T-helper 2 cell (primary cell): ENCODE measurements at places on chromosomes 2 and 18.

- DNase-seq, result no peak
These were observed 28.6 kb downstream of the CDH19 start for GRCh38 chr18:66575263-66575662.

DNA sequence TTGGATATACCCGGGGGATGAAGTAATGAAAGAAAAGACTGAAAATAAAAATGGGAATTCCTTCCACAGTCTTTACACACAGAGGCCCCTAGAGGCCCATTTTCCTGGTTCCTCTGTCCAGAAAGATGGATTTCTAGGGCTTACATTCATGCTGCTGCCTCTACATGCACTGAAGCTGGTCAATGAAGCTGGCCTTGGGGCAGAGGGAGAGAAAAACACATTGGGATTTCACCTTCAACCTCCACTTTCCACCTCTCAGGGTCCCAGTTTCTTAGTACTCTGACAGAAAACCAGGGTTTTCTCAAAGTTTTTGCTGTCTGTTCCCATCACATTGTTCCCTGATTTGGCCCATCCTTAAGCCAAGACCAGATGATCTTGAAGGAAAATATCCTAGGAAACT is 154.6 kb upstream of the ZSWIM2 start:
- DNase-seq, result no peak

DNA sequence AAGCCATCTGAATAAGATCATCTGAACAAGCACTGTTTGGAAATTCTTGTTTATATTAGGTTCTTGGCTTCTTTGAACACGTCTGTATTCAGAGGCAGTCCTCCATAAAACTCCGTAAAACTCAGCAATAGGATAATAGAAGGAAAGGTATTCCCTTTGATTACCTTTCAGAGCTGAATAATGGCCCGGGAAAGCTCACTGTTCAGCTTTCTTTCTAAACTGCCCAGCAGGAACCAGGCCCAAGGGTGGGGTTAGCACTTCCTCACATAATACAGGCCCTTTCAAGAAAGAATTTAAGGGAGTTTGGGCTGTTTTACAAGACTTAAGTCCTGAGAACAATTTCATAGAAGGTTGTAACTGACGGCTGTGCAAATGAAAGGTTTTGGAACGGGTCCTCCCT is 72.2 kb upstream of the PHLPP1 start:
- DNase-seq, result no peak

- DNase-seq, result no peak
These were observed 299.2 kb upstream of the RBMS1 start for GRCh38 chr2:160792837-160793236.

- no peak for DNase-seq
These were observed 191.5 kb upstream of the ATP5MC3 start for GRCh38 chr2:175372704-175373701.
